Inflammatory macrophage (primary cell): ENCODE measurements at places on chromosomes 11 and 22.

DNA sequence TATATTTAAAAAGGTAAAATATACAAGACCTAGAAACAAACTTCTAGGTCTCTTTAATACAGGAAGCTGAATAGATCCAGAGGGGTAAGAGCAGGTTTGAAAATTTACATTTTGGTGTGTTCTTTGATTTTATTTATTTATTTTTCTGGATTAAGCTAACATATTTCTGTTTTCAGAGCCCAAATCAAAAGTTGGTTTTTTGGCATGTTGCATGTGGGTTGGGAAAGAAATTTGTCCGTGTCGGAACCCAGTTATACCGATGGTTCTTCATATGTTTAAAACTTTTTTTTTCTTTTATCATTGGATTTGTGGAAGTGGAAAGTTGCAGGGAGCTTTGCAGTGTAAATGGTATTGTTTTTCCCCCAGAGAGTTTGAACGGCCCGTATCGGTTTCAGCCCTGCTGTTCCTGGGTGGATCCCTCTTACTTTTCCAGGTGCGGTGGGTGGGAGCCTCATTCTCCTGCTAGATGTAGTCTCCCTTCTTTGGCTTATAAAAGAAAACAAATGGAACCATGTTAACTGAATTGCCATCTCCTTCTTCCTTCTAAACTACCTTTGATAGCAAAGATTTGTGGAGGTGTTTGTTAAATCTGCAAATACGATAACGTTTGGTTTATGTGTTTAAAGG is 746 bp downstream of the CTNND1 start:
- DNase-seq, result no peak

- peak; percentile 14 for DNase-seq
Observed at GRCh38 chr11:120400564-120401364, 64.6 kb downstream of the ARHGEF12 start.

- DNase-seq, result no peak
Observed at GRCh38 chr22:21996175-21996720, 13.7 kb upstream of the TOP3B start.

DNA sequence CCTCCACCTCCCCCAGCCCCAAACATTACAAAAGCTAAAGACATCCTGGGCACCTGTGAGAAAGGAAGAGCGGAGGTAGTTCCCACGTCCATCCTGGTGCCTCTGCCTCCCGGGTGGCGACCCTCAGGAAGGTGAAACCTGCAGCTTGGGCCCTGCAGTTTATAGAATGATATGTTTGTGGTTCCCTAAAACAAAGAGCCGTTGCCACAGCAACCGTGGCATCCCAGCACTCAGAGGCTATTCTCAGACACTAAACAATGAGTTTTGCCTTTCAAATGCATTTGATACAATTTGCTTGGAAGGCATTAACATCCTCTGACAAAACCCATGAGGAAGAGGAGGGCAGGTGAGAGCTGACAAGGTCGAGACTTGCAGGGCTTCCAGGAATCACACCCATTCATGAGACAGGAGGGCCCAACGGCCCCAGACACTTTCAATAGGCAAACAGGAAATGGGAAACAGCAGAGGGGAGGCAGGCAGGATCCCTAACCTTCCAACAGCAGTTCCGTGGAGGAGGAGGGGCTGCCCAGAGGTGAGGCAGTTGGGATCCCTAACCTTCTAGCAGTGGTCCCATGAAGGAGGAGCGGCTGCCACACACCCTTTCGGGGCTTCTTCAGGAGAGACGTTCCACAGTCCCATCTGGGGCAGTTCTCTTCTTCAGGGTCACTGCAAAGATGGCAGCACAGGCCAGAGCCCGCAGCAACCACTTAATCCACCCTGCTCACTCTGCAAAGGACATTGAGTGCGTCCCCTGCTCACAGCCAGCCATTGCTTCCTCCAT is 379.2 kb downstream of the SHANK2 start:
- no peak for DNase-seq

- DNase-seq, result peak; percentile 3
Observed at GRCh38 chr11:119479685-119480275, 56.8 kb upstream of the THY1 start.

DNA sequence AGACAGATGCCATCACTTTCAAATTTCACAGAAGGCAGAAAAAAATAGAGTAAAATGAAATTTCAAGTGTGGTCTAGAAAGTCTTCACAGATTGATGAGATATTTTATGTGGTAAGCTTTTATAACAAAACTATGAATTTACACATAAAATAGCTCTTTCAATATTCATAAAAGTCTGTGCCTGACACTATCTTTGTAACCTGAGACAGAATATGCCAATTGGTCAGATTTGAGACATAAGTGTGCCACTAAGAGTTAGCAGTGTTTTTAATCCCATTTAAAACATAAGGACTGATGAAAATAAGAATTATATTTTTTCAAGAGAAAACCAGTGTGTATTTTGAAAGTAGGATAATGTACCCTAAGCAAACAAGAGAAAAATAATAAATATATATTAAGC is 769.5 kb upstream of the LUZP2 start:
- DNase-seq, result no peak

GRCh38 chr11:1358286-1358685 is 31.4 kb upstream of the BRSK2 start:
- DNase-seq, result peak; percentile 23

DNA sequence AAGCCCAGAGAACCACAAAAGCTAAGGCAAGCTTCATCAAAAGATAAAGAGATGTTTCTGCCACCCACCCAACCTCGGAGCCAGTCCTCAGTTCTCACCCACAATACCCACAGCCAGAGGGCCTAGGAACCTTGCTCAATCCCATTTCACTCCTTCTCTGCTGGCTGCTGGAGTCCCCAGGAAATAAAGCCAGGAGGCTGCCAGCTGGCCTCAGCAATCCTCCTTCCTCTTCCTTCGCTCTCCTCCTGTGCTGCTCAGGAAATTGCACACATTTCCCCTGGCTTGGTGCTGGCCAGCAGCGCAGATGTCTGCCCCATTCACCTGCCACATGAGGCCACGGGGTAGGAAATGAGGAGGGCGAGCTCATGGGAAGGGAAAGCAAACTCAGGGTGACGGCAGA is 91.8 kb upstream of the LDLRAD3 start:
- peak; percentile 35 for DNase-seq

DNA sequence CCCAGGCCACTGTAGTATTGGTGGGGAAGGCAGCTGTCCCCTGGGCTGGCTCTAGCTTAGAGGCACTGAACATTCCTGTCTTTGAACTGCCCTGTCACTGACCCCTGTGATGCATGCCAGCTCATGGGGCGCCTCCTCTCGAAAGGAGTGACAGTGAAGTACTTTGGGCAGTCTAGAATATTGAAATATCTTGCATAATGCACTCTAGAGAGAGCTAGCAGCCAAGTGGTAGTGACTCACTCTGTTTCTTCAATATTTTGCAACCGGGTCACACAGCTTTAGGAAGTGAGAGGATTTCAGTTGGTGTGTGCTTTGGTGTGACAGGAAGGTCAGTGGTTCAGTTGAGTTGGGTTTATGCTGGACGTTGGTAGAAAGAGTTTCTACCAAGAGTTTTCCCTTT is 35.5 kb upstream of the ST14 start:
- peak; percentile 95 for DNase-seq

GRCh38 chr11:39374963-39375698 is 2084.3 kb downstream of the LRRC4C start:
- DNase-seq, result peak; percentile 15

GRCh38 chr22:37485395-37486223 is 575 bp downstream of the MFNG start:
- no peak for DNase-seq

GRCh38 chr11:112724496-112724790 is 236.8 kb upstream of the NCAM1 start:
- DNase-seq, result no peak

DNA sequence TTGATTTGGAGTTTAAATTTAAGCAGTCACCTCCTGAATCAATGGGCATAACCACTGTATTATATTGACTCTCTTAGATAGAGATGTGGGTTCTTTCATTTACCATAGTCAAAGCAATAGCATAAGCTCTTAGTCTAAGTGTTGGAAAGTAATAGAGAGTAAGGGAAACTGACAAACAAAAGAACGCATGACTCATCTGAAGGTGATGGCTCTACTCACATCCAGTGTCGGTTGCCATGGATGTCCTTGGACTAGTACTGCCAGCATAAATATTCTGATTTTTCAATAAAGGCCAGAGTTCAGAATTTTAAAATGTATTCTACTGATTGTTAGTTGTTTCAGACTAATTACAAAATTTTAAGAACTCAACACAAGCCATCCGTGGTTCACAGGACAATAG is 444.9 kb upstream of the DDI1 start:
- no peak for DNase-seq

DNA sequence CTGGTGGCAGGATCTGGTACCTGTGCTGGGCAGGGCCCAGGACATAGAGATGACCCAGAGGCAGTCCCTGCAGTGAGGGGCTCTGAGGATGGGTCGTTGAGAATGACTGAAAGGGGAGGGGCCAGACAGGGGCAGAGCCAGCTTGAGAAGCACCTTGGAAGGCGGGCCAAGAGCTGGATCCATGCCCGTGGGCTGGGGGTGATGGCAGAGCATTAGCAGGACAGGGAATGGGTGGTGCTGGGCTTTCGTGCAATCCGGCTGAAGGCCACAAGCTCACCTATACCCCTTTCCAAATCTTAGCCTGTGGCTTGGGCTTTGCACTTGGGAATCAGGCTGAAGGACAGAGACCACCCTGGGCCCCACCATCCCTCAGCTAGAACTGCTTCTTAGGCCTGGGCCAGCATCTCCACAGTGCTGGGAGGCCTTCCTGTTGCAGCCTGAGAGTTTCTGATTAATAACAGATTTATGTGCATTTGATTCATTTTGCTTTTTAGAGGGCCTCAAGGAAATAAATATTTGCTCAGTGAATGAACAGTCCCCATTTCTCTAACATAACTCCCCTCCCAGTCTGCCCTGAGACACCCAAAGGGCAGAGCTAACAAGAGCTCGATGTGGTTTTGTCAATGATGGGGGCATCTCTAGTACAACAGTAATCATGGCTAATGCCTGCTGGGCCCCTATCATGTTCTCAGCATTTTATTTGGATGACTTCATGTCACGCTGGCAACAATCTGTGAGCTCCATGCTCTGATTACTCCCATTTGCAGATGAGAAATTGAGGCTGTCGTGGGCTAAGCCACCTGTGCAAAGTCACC is 39.3 kb downstream of the RIBC2 start:
- DNase-seq, result no peak

DNA sequence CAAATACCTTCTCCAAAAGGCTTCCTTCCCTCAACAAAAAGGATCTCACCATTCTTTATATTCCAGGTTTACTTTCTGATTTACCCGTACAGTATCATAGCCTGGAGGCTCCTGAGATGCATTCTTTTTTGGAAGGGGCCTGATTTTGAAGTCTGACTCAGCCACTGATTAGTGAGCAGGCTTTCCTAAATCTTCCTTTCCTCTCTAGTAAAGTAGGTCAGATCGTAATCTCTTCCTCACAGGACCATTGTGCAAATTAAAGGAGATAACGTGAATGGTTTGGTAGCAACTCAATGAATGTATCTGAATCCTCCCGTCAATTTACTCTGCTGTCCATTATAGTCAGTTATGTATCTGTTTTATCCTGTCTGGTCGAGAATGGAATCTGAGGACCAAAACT is 227.7 kb upstream of the ANO5 start:
- no peak for DNase-seq

DNA sequence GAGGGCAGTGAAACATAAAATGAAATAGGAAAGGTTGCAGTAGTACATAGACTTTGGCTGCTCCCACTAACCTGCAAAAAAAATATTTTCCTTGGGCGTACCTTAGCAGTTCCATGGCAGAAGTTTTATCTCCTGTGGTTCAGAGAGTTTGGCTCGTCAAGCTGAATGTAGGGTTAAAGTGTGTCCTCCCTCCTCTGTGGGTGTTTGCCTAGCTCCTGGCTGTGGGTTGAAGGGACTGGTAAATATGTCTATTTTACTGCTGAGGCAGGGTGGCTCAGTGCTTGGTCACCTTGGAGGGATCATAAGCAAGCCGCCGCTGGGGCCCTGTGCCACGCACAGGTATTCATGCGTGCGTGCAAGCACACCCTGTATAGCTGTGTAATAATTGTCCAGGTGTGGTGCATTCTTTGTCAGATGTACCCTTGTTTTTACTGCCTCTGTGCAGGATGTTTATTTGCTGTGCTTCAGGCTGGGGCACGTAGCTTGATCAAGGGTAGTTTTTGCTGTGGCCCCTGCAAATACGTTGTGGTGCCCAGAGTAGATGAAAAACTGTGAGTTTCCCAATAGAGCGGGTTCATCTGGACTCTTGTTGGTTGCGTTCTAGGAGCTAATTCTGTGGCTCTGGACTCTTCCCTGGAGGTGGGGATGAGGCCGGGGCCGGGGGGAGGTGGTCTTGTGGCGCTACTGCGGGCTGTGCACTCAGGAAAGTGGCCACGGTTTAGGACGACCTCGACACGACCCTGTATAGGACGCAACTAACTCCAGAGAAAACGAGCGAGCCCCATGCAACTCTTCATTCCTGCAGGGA is 732 bp upstream of the SORL1 start:
- DNase-seq, result no peak

DNA sequence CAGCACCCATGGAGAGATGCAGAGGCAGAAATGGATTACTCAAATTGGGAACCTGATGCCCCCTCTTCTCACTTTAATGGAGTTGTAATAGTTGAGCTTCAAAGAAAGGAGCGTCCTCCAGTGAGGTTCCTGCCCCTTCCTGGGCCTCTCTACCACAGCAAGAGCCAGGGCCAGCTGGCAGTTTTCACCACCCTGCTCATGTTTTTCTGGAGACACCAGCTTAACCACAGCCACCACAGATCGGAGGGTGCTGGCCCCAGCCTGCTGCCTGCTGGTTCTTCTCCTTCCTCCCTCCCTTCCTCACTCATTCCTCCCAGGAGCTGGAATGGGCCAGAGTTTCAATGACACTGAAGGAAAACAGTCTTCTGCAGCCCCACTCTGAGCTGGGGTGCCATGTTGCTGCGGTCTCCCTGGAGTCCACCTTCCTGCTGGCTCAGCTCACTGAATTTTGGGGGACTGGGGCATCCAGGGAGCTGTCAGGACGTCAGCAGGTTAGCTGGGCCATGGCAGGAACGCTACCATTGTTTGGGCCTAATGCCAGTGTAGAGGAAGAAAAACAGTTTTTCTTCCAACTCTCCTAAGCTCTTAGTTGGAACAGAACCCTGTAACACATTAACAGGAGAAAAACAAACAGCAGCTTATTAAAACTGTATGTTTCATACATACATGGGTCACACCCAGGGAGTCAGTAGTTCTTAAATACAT is 57.7 kb downstream of the TRAF6 start:
- DNase-seq, result no peak

DNA sequence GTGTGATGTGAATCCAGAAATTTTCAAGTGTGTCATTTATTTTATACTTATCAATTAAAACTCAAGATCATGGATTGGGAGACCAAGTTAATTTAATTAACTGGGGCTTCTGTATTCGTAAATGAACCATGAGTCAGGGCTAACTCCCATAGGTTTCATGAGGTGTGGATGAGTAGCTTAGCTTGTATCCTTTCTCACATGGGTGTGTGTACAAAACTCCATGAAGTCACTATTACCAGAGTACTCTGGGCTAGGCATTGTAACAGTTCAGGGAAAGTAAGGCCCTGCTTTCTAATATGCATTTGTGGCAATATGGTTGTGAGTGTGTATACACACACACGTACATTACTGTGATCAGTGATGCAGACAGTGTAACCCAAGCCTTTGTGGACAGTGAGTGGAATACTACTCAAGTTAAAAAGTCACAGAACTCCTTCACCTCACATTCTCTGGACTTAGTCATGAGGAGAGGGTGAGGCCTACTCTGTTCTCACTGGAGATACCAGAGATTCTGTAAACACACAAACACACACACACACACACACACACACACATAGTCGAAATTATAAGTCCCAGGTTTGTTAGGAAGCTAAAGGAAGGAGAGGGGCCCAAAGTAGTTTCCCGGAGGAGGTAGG is 3.5 kb downstream of the CNTF start:
- DNase-seq, result no peak
